Activated T-cell treated with anti-CD3 and anti-CD28 coated beads, Interleukin-2, amount 50 U/mL, for 72 hours (primary cell): ENCODE measurements at places on chromosomes 3 and 15.

- no peak for DNase-seq
Measured at GRCh38 chr3:99344216-99344615, 294.2 kb upstream of the COL8A1 start.

DNA sequence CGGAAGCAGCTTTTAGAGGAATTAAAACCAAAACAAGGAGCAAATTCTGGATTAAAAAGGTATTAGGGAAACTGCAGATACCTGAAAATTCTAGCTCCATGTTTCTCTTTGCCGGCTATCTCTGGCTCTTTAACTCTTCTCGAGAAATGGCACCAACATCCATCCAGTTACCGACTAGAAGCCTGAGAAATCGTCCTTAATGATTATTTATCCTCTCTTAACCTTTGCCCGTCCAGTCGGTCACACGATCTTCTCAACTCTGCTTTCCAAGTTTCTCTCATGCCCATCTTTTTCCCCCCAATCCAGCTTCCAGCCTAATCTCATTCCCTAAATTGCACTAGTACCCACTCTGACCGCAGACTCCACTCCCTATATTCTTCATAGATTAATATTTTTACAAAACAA, 596 bp upstream of the SGO1 start:
- DNase-seq = no peak

DNA sequence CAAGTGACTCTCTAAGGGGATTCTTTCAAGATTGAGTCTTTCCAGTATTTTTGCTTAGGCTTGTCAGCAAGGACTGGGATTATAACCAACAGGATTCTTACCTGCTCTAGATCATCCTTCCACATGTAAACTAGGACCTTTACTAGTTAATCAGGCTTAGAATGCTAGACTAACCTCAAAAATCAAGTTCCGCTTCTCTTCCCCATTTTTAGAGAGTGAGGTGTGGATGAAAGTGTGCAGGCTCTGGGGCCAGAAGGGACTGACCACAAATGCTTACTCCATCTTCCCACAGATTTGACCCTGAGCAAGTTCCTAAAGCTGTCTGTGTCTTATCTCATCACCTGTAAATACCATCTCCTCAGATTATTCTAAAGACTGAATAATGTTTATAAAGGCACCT, 89.5 kb upstream of the IL12A start:
- DNase-seq = no peak

GRCh38 chr3:136277634-136278033, 27.5 kb downstream of the PCCB start:
- no peak for DNase-seq

GRCh38 chr3:117477214-117477755, 767.7 kb downstream of the TUSC7 start:
- no peak for DNase-seq

DNA sequence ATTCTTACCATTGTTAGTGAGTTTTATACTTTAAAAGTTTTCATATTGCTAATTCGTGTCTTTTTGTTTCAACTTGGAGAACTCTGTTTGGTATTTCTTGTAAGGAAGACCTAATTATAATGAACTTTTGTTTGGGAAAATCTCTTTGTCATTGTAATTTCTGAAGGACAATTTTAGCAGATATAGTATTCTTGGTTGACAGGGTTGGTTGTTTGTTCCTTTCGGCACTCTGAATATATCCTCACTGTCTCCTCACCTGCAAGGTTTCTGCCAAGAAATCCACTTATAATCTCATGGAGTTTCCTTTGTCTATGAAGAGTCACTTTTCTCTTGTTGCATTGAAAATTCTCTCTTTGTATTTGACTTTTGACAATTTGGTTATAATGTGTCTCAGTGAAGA, 225.2 kb upstream of the NR2E3 start:
- no peak for DNase-seq

GRCh38 chr15:27648359-27648758, 450.8 kb downstream of the OCA2 start:
- no peak for DNase-seq

DNA sequence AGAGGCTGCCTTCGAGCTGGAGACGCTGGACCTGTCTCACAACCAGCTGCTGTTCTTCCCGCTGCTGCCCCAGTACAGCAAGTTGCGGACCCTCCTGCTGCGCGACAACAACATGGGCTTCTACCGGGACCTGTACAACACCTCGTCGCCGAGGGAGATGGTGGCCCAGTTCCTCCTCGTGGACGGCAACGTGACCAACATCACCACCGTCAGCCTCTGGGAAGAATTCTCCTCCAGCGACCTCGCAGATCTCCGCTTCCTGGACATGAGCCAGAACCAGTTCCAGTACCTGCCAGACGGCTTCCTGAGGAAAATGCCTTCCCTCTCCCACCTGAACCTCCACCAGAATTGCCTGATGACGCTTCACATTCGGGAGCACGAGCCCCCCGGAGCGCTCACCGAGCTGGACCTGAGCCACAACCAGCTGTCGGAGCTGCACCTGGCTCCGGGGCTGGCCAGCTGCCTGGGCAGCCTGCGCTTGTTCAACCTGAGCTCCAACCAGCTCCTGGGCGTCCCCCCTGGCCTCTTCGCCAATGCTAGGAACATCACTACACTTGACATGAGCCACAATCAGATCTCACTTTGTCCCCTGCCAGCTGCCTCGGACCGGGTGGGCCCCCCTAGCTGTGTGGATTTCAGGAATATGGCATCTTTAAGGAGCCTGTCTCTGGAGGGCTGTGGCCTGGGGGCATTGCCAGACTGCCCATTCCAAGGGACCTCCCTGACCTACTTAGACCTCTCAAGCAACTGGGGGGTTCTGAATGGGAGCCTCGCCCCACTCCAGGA, 21.1 kb downstream of the NRROS start:
- DNase-seq = no peak

DNA sequence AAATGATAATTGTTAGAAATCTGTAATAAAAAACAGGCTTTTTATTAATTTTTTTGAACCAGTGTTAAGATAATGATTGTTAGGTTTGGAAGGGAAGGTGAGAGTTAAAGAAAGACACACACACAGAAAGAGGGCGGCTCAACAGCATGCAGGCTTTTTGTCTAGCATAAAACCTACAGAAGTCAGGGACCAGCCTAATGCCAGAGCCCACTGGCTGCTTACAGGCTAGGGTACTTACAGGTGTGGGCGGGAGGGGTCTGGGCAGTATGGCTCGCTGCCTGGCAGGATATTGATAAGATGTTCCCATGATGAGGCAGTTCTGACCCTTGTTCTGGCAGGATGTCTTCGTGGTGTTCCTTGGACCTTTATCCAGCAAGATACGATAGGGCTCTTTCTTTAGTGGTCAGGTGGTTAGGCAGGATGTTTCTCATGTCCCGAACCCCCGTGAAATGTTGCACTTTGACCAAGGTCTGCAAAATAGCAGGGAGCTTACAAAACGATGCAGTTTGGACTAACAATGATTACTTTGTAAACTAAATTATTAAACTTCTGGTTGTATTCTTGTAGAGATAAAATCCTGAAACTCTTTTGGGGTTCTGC, 84.7 kb downstream of the DCUN1D1 start:
- DNase-seq = no peak

GRCh38 chr3:73192036-73192738, 130.7 kb downstream of the EBLN2 start:
- peak; percentile 3 for DNase-seq

DNA sequence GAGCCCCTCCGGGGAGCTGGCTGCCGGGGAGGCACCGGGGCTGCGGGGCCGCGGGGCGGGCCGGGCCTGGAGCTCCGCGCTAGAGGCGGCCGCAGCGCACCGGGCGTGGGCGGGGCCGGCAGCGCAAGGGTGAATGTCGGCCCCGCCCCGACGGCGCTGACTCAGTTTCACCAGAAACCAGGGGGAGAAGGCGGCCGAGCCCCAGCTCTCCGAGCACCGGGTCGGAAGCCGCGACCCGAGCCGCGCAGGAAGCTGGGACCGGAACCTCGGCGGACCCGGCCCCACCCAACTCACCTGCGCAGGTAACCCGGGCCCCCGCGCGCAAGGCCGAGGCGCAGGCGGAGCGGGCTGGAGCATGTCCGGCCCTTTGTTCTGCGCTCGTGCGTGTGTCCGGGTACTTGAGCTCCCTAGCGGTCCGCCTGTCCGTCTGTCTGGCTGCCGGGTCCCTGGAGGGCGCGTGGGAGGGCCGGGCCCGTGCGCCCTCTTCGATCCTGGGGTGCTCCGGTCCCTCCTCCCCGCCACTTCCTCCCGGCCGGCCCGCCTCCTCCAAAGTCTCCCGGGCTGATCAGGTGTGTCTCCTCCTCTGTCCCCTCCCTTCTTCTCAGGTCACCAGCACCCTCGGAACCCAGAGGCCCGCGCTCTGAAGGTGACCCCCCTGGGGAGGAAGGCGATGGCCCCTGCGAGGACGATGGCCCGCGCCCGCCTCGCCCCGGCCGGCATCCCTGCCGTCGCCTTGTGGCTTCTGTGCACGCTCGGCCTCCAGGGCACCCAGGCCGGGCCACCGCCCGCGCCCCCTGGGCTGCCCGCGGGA, at the start of gene SPINT1:
Gene SPINT1, plus strand, starts transcription at position 164 of the 811 bp plus-strand sequence. Its CDS starts 507 bp downstream, at position 671.
- peak; percentile 87 for DNase-seq

- DNase-seq = no peak
Measured at GRCh38 chr3:16461463-16462245, 51.8 kb downstream of the RFTN1 start.

DNA sequence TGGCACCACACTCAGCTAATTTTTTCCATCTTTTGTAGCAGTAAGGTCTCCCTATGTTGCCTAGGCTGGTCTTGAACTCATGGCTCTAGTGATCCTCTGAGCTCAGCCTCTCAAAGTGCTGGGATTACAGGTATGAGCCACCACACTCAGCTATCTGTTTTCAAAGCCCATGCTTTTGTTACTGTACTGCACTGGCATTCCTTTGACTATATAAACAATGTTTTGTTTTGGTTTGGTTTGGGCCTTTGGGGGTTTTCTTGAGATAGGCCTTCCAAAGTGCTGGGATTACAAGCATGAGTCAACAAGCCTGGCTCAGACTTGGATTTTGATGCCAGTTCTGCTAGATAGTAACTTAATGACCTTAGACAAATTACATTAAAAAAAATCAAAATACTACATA, 89.7 kb upstream of the GK5 start:
- DNase-seq = no peak

GRCh38 chr15:34266751-34267150, 41.9 kb downstream of the EMC4 start:
- no peak for DNase-seq

- no peak for DNase-seq
Measured at GRCh38 chr3:53802256-53802880, 43.9 kb downstream of the CHDH start.

DNA sequence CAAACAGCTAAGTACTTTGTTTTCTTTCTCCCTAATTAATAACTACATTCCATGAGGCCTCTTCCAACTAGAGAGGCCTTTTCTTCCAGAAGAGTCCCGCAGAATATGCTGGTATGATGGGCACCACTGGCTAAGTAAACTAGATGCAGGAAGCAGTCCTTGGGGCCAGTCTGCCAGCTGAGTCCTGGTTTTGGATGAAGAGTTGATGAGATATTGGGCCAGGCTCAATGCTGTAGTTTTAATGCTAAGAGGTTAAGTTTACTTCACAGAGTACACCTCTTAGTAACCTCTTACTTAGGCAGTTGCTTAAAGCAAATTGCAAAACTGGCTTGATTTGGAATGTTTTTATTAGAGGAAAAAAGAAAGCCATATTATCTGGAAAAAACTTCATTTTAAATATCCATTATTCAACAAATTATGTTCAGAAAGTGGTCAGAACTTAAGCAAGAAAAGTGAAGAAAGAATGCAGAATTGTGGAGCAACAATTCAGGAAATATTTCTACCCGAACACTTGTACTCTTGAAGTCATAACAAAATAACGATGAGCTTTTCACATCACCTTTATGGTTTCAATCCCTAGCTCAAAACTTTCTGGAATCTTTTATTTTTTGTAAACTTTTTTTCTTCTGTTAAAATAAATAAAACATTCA, 178.4 kb upstream of the CDIN1 start:
- DNase-seq = no peak

GRCh38 chr15:77454951-77455350, 34.3 kb downstream of the HMG20A start:
- no peak for DNase-seq

- DNase-seq = no peak
Measured at GRCh38 chr3:27827041-27827440, 104.9 kb upstream of the EOMES start.

DNA sequence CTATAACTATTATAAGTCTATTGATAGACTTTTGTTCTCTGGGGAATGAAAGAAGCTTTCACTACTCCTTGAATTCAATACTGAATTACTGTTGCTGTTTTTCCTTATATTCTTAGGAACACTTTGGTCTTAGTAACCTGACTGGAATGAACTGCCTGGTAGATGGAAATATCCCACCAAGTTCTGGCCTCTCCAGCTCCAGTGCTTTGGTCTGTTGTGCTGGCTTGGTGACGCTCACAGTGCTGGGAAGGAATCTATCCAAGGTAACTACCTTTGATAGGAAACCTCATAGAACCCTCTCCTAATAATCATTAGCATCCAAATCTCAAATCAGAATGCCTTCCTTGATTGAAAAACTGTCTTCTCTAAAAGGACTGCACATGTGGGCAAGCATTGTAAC, 69.1 kb downstream of the GALK2 start:
- DNase-seq = no peak

DNA sequence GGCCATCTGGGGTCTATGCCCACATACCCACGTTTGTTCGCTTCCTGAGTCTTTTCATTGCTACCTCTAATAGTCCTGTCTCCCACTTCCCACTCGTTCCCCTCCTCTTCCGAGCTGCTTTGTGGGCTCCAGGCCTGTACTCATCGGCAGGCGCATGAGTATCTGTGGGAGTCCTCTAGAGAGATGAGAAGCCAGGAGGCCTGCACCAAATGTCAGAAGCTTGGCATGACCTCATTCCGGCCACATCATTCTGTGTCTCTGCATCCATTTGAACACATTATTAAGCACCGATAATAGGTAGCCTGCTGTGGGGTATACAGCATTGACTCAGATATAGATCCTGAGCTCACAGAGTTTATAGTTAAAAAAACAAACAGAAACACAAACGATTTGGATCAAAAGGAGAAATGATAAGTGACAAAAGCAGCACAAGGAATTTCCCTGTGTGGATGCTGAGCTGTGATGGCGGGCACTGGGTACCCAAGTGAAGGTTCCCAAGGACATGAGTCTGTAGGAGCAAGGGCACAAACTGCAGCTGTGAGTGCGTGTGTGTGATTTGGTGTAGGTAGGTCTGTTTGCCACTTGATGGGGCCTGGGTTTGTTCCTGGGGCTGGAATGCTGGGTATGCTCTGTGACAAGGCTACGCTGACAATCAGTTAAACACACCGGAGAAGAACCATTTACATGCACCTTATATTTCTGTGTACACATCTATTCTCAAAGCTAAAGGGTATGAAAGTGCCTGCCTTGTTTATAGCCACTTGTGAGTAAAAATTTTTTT, 35.9 kb downstream of the NR1I2 start:
- no peak for DNase-seq

GRCh38 chr3:5036392-5036766, 57.1 kb downstream of the BHLHE40 start:
- no peak for DNase-seq

- DNase-seq = no peak
Measured at GRCh38 chr15:95470997-95471689, 859.4 kb upstream of the NR2F2 start.

- DNase-seq = peak; percentile 43
Measured at GRCh38 chr15:74400313-74400860, 32.9 kb upstream of the CYP11A1 start.
